ENCODE measurements at places on chromosomes 7 and 10. TPM values are rescaled to one million over a fixed set of nuclear protein-coding genes. Genes with fewer than 3 reads are reported as not detected.

- no peaks in the 10 kb centered on the region for H3K27me3 ChIP-seq
- H3K4me3 ChIP-seq: no peak overlapping the region
- no peak overlapping the region for H3K27ac ChIP-seq
- no peak for DNase-seq
These were observed 218.4 kb upstream of the KCND2 start for GRCh38 chr7:120054376-120055100.

- H3K4me3 ChIP-seq: no peak overlapping the region
- no peaks in the 10 kb centered on the region for H3K27me3 ChIP-seq
- no peak for DNase-seq
- no peaks in the 10 kb centered on the region for H3K4me1 ChIP-seq
- H3K36me3 ChIP-seq: no peaks in the 10 kb centered on the region
These were observed 65.1 kb downstream of the SFMBT2 start for GRCh38 chr10:7345717-7346116.

Gene EPDR1
- 77.8 TPM for total RNA-seq

Gene HOXA1
- 2.1 TPM for total RNA-seq

GRCh38 chr7:138934367-138934766, 46.8 kb downstream of the KIAA1549 start:
- no peak for DNase-seq
- no peaks in the 10 kb centered on the region for H3K27me3 ChIP-seq
- H3K36me3 ChIP-seq: no peaks in the 10 kb centered on the region
- H3K4me1 ChIP-seq: no peaks in the 10 kb centered on the region
- no peak overlapping the region for H3K4me3 ChIP-seq

DNA sequence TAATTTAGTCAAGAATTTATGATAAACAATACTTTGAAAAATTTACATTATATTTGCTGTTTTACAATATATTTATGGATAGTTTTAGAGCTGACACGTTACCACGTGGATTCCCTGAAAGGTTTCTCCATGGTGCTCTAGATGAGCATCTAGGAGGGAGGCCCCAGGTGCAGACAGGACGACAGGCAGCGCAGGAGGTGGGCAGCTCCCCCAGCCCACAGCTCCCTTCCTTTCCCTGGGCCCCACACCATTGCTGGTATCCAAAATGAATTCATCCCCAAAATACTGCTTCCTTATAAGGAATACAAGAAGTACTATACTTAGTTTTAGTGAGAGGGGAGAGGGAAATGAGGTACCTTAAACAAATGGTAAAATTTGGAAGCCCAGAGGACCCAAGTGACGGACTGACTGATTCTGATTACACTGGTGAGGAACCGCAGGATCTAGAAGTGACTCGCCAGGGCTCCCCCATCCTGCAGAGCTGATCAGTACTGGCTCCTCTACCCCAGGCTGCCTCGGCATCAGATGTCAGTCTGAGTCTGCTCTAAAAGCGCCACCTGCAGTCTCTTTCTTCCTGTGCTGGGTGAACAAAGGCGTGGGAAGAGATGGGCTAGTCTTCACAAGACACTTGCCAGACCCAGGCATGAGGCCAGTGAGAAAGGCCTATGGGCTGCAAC, 89.2 kb downstream of the DLG5 start:
- H3K4me3 ChIP-seq: no peak overlapping the region
- no peaks in the 10 kb centered on the region for H3K4me1 ChIP-seq
- DNase-seq: no peak
- no peaks in the 10 kb centered on the region for H3K27me3 ChIP-seq
- H3K36me3 ChIP-seq: peaks cover 5% of the 10 kb centered on the region

Gene GIMAP1
- total RNA-seq: 4.2 TPM

Gene TNKS2
- total RNA-seq: 43.2 TPM

Gene PILRA
- 11.9 TPM for total RNA-seq

DNA sequence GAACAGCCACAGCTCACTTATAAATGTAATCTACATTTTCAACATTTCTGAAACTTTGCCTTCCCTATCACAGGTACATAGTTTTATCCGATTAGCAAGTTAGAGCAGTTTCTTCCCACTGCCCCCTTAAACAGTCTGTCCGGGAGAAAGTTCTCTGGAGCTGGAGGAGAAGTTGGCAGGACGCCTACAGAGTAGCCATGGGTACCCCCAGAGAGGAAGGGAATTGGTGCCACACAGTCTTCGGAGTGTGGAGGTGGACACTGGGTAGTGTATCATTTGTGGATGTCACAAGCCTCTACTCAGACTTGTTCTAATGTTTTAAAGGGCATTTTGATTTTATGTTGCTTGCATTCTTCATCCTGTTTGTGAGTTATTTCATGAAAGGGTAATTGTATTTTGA, 39.0 kb downstream of the TAF3 start:
- H3K4me3 ChIP-seq: no peak overlapping the region
- H3K27me3 ChIP-seq: no peaks in the 10 kb centered on the region
- no peak overlapping the region for H3K27ac ChIP-seq
- no peak for DNase-seq
- no peaks in the 10 kb centered on the region for H3K4me1 ChIP-seq

Gene PAX4
- total RNA-seq: not detected

Gene ZNF33B
- total RNA-seq: 25.6 TPM

DNA sequence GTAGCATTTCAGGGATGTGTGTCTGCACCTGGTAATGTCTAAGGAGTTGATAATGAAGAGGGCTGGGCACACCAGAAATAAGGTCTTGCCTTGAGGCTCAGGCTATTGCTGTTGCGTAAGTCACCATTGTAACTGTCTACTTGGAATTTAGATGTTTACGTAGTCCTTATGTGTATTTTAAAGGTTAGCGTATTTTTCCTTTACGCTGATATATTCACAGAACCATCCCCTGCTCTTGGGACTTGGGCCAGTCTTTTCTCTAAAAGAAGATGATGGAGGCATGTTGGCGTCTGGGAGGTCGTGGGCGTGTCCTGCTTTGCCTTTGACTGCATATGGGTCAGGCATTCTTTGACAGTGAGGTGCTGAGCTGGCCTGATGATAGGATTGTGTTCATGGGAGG, 14.7 kb downstream of the WDR37 start:
- H3K27ac ChIP-seq: no peak overlapping the region
- no peaks in the 10 kb centered on the region for H3K36me3 ChIP-seq
- no peak overlapping the region for H3K4me3 ChIP-seq
- DNase-seq: no peak
- no peaks in the 10 kb centered on the region for H3K27me3 ChIP-seq
- H3K4me1 ChIP-seq: no peaks in the 10 kb centered on the region

DNA sequence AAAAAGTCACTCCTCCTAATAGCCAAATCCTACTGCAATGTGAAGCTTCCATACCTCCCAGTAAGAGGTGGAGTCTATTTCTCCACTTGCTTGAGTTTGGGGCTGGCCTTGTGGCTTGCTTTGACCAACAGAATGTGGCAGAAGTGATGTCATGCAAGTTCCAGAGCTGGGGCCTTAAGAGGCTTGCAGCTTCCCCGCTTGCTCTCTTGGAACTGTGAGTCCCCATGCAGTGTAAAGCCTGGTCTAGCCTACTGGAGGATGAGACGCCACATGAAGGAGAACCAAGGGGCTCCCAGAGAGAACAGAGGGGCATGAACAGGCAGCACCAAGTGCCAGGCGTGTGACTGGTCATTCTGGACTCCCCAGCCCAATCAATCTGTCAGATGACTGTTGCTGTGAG, 58.6 kb upstream of the OPALIN start:
- H3K36me3 ChIP-seq: no peaks in the 10 kb centered on the region
- no peak for DNase-seq
- H3K4me1 ChIP-seq: no peaks in the 10 kb centered on the region

Gene ZNF853
- total RNA-seq: 16.5 TPM

DNA sequence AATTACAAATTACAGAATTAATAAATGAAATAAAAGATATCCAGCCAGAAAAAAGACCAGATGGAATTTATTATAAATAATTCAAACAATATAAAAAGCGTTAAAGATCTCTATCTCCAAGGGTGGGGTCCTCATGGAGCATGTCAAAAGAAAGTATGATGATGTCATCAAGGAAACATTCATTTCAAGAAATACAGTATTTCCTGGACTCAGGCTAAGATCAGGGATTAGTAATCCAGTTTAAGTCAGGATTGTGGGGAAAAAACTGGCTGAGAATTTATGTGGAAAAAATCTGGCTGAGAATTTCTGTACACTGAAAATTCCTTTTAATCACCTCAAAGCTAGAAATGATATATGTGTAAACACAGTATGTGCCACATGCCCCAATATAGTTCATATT, 1075.3 kb downstream of the XPNPEP1 start:
- H3K27me3 ChIP-seq: no peaks in the 10 kb centered on the region
- no peak for DNase-seq
- H3K4me1 ChIP-seq: no peaks in the 10 kb centered on the region
- no peak overlapping the region for H3K4me3 ChIP-seq
- no peaks in the 10 kb centered on the region for H3K36me3 ChIP-seq

GRCh38 chr10:85315657-85316056, 987.3 kb downstream of the CCSER2 start:
- DNase-seq: no peak
- H3K36me3 ChIP-seq: no peaks in the 10 kb centered on the region

- no peak overlapping the region for H3K27ac ChIP-seq
- H3K27me3 ChIP-seq: no peaks in the 10 kb centered on the region
- no peaks in the 10 kb centered on the region for H3K36me3 ChIP-seq
- H3K4me1 ChIP-seq: no peaks in the 10 kb centered on the region
These were observed 185.7 kb downstream of the ELFN1 start for GRCh38 chr7:1855725-1856160.

DNA sequence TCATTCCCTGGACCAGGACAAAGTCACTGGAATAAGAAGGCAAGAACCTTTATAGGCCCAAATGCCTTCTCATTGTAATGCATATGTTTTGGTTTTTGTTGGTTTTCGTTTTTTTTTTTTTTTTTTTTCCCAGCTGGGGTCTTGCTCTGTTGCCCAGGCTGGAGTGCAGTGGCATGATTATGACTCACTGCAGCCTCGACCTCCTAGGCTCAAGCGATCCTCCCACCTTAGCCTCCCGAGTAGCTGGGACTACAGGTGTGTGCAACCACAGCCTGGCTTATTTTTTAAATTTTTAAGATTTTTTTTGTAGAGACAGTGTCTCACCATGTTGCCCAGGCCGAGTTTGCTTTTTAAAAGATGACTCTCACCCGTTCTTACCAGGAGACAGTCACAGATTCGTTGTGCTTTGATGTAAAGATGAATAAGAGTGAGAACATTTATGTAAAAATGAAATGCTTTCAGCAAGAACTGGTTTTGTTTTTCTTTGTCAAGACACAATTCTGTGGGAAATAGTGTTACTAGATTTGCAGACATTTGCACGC, 7.6 kb downstream of the IQCE start:
- DNase-seq: no peak
- no peaks in the 10 kb centered on the region for H3K4me1 ChIP-seq
- no peak overlapping the region for H3K27ac ChIP-seq
- H3K36me3 ChIP-seq: no peaks in the 10 kb centered on the region
- no peaks in the 10 kb centered on the region for H3K27me3 ChIP-seq

DNA sequence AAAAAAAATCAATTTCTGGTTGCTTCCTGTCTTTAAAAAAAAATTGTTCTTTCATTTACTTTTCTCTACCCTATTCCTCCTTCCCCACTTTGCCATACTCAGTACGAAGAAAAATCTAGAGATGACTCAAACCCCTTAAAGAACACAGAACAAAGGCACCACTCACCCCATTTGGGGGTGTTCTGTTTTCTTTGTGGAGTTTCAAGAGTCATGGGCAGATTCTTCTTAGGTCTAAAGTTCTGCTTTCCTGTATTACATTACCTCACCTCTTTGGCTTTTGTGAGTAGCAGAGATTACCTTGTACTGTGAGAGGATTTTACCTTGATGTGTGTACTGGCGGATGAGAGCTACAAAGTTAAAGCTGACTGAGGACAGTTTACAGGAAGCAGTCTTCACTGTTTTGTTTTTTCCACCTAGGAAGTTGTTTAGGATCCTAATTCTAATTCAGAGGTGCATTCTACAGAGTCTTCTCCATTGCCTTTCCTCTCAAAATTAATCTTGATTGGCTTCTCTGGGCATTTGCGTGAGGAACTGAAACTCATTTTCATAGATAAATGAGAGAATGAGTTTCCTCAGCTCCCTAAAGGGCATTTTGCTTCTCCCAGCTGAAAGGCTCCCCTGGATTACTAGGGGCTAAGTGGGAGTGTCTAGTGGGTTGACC, 20.7 kb downstream of the AVL9 start:
- H3K4me3 ChIP-seq: no peak overlapping the region
- H3K36me3 ChIP-seq: no peaks in the 10 kb centered on the region
- no peak for DNase-seq
- H3K27me3 ChIP-seq: no peaks in the 10 kb centered on the region
- no peak overlapping the region for H3K27ac ChIP-seq

- no peaks in the 10 kb centered on the region for H3K4me1 ChIP-seq
- H3K36me3 ChIP-seq: no peaks in the 10 kb centered on the region
- no peak for DNase-seq
These were observed 4.5 kb upstream of the COPG2 start for GRCh38 chr7:130673066-130673465.

DNA sequence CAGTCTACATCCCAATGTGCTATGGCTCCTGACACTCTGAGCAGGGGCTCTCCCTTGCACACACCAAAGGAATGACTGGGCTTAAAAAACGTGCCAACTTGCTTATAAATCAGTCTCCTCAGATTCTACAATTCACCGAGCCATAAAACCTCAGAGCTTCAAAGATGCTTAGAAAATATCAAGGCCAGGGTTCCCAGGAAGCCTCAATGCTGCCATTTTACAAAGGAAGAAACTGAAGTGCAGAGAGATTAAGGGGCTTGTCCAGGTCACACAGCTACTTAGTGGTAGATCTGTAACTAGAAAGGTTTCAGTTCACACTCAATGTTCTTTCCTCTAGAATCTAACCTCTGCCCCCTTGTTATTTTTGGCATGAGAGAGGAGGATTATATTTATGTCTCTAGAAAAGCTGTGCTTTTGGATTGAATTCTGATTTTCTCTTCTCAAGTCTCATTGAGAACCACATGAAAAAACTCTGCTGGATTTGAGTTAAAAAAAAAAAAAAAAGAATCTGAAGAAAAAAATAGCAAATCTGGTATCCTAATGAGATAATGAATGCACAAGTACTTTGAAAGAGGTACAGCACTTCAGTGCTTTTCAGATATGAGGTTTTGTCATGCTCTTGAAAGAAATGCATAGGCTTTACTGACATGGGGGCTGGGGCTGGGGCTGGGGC, 22.3 kb upstream of the TSPAN33 start:
- no peaks in the 10 kb centered on the region for H3K27me3 ChIP-seq
- no peaks in the 10 kb centered on the region for H3K4me1 ChIP-seq
- H3K27ac ChIP-seq: no peak overlapping the region
- no peaks in the 10 kb centered on the region for H3K36me3 ChIP-seq
- no peak overlapping the region for H3K4me3 ChIP-seq

DNA sequence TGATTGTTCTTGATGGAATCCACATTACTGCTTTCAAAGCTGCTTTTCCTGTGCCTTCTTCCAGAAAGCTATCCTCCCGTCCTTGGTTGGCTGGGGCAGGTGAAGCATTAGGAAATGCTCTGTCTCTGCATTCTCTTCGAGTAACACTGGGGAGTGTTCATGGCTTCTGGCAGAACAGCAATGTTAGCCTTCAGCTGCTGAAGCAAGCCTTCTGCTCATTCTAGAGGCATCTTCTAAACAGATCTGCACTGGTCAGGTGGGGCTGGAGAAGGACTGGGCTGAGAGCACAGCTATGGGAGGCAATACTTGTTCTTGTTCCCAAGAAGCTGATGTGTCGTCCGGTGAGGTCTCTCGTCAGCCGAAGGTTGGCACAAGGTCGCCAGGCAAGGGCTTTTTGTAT, 80.6 kb downstream of the MGMT start:
- no peaks in the 10 kb centered on the region for H3K27me3 ChIP-seq
- H3K4me1 ChIP-seq: no peaks in the 10 kb centered on the region
- H3K36me3 ChIP-seq: no peaks in the 10 kb centered on the region
- no peak overlapping the region for H3K27ac ChIP-seq

Gene AKR1C3
- 6.5 TPM for total RNA-seq

Gene CADPS2
- total RNA-seq: 22.2 TPM

Gene HABP2
- 0.17 TPM for total RNA-seq

Measured in prostate gland (tissue), 2 donors.